ENCODE measurements at places on chromosomes 4 and X.
A peak's percentile ranks its signal among the peaks of the same experiment; 100 is the strongest.

DNA sequence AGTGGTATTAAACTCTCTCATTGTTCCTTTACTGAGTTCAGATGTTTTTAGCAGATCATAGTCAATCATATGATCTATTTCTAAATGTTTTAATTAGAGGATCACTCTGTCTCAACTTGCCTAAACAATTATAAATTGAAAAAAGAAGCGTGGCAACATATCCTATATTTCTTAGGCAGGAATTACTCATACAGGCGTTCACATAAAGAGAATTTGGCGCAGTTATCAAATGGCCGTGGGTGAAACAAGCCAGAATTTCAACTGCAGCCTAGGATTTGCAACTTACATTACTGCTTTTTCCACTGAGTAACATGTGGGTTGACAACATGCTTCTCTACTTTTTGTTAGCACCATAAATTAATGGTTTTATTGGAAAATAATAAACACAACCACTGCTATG, 141.3 kb downstream of the CPE start:
- DNase-seq: no peak

GRCh38 chrX:80556148-80556547, 135.9 kb downstream of the TENT5D start:
- no peak for DNase-seq

DNA sequence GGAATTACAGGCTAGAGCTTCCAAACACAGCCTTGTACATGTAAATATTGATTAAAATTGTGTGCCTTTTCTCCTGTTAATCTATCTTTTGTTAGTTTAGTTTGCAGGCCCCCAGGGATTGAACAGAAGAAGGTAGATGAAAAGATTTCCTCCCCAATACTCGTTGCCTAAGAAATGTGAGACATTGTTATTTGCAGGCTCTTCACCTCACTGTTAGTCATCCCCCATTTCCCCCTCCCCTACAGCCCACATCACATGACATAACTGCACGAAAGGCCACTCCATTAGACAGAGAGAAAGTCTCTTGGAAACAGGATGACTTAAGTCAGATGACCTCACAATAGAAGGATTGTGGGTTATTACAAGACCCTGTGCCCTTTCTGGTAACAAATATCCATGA, 13.3 kb upstream of the MID1 start:
- DNase-seq: peak; percentile 54

GRCh38 chr4:8073206-8073863, 85.3 kb downstream of the ABLIM2 start:
- no peak for DNase-seq

- no peak for DNase-seq
These were observed 6.6 kb downstream of the EVC start for GRCh38 chr4:5717449-5718158.

GRCh38 chr4:29540439-29541102, 1179.6 kb upstream of the PCDH7 start:
- DNase-seq: no peak

GRCh38 chrX:41542135-41542534, 95.0 kb downstream of the NYX start:
- no peak for DNase-seq

GRCh38 chrX:68440940-68441339, 7.6 kb upstream of the OPHN1 start:
- no peak for DNase-seq

GRCh38 chr4:70746179-70746839, 24.5 kb downstream of the RUFY3 start:
- DNase-seq: no peak

DNA sequence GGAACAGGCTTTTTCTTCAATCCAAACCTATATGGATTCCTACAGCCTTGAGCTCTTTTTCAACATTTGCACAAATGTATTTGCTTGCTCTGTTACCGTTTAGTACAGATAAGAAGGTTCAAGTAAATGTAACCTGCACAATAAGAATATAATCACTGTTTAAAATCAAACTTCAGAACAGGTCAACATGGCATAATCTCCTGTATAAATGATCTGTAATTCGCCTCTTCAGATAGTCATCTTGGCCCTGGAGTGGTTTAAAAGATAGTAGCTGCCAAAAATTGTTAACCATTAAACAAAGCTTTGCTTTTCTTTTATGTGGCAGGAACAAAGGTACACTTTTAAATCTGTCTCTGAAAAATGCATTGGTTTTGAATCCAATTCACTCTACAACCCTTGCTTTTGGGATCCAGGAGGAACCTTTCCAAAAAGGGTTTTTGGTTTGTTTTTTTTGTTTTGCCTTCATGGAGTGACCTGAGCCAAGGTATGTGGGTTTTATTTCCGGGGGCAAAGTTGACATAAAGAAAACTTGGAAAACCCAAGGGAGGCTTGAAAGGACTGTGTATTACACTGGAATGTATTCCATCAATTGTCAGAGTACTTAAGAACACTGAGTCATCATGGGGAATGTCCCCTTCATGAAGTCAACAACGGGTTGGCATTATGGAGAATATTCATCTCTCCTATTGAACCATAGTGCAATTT, 210.4 kb upstream of the HCCS start:
- no peak for DNase-seq

- peak; percentile 50 for DNase-seq
These were observed 371.6 kb downstream of the INPP4B start for GRCh38 chr4:142474398-142475087.

- DNase-seq: no peak
These were observed 4.7 kb downstream of the HAND2 start for GRCh38 chr4:173525118-173526011.

- DNase-seq: no peak
These were observed 762.4 kb downstream of the DMD start for GRCh38 chrX:32448945-32449344.

GRCh38 chr4:48831532-48832030, 693 bp downstream of the OCIAD1 start:
- no peak for DNase-seq

DNA sequence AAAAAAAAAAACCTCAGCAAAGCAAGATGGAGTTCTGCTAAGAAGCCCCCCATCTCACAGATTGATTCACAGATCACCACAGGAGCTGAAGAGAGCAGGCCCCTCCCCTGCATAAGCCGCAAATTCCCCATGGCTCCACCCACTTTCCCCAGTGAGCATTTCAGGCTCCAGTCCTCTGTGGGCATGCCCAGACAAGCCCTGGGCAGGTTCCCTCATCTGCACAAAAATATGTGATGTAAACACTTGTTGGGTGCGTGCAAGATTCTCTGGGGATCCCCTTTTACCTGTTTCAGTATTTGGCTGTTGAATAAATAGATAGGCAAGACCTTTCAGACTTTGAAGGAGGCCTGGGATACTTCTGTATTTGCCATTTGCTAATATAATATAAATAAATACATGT, 514.3 kb downstream of the PCDH7 start:
- DNase-seq: no peak

DNA sequence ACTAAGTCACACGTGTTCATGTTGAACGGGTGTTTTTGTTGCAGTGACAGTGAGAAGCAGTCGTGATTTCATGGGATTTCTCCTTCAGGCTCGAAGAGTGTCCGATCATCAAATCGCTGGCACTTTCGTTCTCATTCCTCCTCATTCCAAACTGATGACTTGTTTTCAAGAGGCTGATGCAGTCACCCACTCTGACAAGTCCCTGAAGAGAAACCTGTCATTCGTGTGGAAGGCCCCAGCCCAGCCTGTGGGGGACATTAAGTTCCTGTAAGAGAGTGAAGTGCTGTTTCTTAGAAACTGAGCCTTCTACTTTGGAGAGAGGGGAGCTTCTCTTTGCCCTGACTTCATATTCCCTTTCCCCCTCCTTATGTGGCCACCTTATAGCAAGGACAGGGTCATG, 8.0 kb downstream of the REELD1 start:
- DNase-seq: no peak

- DNase-seq: no peak
These were observed 13.0 kb downstream of the RGS12 start for GRCh38 chr4:3305610-3306371.

- DNase-seq: no peak
These were observed at the start of gene GPR34 for GRCh38 chrX:41688835-41689234. GPR34 (plus strand) TSS chrX:41688973; CDS start chrX:41695634, 6,661 bp downstream.

DNA sequence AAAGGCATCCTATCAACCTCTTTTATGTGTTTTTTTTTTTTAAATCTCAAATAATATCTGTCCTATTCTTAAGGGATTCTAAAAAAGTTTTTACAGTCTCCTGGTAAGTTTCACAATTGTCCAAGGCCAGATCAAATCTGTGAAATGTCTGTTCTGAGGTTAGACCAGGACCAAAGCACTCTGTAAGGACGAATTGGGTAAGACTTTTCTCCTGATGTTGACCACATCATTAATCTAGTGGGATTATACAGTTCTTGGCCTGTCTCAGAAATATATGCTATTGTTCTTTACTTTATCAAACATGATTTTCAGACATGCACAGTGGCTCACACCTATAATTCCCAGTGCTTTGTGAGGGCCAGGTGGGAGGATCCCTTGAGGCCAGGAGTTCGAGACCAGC, 45.8 kb upstream of the TMEM131L start:
- no peak for DNase-seq

- DNase-seq: no peak
These were observed 68.6 kb downstream of the DIAPH2 start for GRCh38 chrX:96753230-96753629.

GRCh38 chrX:154815274-154815818, 10.1 kb upstream of the MPP1 start:
- no peak for DNase-seq

GRCh38 chrX:40092808-40093435, 4.8 kb downstream of the BCOR start:
- no peak for DNase-seq

- DNase-seq: no peak
These were observed 3.8 kb downstream of the DOK7 start for GRCh38 chr4:3466691-3467600.

DNA sequence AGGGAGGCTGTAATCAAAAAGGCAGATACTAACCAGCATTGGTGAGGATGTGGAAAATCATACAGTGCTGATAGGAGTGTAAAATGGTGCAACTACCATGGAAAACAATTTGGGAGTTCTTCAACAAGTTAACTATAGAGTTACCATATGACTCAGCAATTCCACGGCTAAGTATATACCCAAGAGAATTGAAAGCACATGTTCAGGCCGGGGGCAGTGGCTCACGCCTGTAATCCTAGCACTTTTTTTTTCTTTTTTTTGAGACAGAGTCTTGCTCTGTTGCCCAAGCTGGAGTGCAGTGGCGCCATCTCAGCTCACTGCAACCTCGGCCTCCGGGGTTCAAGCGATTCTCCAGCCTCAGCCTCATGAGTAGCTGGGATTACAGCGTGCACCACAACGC, 15.0 kb upstream of the CD99L2 start:
- DNase-seq: no peak

DNA sequence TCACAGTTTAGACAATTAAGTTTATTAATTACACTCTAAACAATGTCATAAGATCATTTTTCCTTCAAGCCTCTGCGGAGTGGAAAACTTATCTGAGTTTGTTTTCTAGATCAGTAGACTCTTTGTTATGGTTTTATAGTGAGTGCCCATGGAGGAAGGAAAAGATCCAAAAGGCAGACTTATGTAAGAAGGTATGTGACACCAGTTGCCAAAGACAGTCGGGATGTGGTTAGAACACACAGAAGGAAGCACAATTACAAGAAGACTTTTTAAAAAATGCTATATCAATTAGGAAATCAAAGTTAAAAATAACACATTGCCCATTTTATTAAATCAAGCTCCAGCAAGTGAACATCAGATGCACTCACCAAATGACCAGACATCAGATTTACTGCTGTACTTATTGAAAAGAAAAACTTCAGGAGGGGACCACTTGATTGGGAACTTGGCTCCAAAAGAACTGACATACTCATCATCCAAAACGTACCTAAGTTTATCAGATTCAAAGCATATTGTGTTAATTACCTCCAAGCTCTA, 57.1 kb downstream of the NIPAL1 start:
- no peak for DNase-seq

- DNase-seq: no peak
These were observed at the start of gene PPEF1 for GRCh38 chrX:18707426-18708049. PPEF1 (plus strand) TSS chrX:18707645; CDS start chrX:18707781, 136 bp downstream.

DNA sequence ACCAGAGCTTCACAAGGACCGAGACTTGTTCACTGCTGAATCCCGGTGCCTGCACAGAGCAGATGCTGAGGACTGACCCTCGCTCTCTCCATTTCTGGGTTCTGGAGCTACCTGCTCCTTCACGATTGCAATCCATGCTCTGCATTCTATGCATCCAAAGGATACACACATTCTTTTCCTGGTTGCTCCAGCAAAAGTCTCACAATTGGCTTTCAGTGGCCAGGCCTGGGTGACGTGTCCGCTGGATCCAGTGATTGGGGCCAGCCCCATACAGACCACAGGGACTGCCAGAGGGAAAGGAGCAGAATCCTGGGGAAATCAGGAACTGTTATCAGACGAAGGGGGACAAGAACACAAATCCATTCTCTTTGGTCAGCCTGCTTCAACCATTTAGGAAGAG, 14.9 kb upstream of the CDKN2AIP start:
- DNase-seq: no peak

GRCh38 chr4:5705647-5706320, 2.6 kb downstream of the EVC2 start:
- DNase-seq: no peak

GRCh38 chrX:133513123-133513522, 97.8 kb upstream of the GPC4 start:
- no peak for DNase-seq

GRCh38 chr4:53863158-53863557, 201.2 kb downstream of the CHIC2 start:
- no peak for DNase-seq

GRCh38 chr4:126708716-126709115, 924.0 kb upstream of the INTU start:
- no peak for DNase-seq

- no peak for DNase-seq
These were observed 8.8 kb downstream of the FNIP2 start for GRCh38 chr4:158777423-158778155.

DNA sequence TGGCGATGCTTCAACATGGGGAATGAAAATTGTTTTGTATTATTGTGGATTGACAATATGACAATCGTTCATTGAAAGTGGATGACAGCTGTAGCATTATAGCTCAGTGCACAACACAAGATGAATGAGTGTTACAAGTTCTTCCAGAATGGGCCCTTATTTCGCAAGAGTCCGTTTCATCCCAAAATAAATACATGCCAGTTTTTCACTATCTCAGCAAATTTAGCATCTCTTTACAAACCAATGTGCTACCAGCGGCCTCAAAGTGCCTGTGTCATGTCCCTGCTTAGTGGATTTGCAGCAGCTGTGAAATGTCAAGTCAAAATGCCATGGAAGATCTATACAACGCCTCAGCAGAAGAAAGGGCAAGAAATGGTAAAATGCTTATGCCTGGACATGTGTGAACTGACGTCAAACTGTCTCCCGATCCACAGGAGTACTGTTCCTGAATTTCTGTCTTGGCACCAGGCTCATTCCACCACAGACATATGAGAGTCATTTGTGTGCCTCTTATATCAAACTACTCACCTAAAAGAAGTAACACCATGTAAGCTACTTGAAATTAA, 109.6 kb downstream of the MAML3 start:
- DNase-seq: no peak

GRCh38 chr4:30765022-30765421, 44.9 kb downstream of the PCDH7 start:
- DNase-seq: no peak

- no peak for DNase-seq
These were observed 66.8 kb downstream of the SOWAHB start for GRCh38 chr4:76830964-76831703.

Measured in NCI-H2107 (cell line).